ENCODE measurements at places on chromosomes 1 and 21.

DNA sequence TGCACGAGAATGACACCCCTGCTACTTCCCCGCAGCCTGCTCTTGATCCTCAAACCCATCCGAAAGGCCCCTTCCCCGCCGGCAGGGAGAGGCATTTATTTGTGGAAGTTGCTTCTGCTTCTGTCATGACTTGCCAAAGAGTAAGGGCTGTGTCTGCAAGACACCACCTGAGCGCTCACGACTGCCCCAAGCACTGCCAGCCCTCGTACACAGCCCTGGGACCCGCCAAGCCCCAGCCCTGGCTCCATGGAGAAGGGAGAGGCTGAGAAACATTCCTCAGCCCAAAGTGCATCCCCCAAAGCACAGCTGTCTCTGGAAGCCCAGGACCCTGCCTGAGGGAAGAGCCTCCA lies 6.3 kb upstream of the TPRG1L start:
- DNase-seq: no peak

DNA sequence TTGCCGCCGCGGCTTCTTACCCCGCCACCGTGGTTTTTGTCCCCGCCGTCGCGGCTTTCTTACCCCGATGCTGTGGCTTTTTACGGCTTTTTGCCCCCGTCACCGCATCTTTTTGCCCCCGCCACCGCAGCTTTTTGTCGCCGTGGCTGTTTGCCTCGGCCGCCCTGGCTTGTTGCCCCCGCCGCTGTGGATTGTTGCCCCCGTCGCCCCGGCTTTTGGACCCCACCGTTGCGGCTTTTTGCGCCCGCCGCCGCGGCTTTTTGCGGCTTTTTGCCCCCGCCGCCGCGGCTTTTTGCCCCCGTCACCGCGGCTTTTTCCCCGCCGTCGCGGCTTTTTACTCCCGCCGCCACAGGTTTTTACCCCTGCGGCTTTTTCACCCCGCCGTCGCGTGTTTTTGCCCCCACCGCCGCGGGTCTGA lies 3934.3 kb downstream of the SRGAP2C start:
- DNase-seq: no peak

DNA sequence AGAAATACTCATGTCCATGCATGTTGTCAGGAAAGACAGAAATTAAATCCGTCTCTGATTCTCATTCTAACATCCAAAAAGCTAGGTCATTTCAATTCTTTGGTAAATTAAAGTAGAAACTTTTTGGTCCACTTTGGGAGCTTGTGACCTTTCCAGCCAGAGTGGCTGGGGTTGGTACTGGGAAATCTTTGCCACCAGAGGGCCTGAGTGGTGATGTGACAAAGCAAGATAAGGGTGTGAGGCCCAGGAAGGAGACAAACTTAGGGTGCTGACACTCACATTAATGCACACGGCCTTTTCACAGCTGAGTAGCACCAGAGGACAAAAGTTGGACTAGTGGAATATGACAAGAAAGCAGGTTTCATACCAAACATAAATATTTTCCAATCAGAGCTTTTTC lies 144.3 kb downstream of the DNM3 start:
- no peak for DNase-seq

GRCh38 chr1:226891846-226892523 lies 21.6 kb downstream of the PSEN2 start:
- DNase-seq: no peak

DNA sequence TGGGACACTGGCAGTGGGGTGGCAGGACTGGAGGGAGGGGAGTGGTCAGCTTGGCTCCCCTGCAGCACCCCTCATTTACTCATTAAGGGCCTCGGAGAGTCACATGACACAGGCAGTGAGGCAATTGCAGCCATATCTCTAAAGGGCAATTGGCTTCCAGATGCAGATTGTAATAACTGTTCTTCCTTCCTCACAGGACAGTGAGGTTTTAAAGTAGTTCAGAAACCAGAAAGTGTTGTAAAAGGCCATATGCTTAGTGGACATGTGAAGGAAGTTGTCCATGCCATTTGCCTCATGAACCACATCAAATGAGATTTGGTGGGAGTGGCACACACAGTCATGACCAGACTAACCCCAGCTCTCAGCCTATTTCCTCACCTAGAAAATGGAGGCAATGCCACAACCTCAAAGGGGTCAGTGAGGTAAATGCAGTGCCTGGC lies 11.1 kb downstream of the MTX1 start:
- no peak for DNase-seq

DNA sequence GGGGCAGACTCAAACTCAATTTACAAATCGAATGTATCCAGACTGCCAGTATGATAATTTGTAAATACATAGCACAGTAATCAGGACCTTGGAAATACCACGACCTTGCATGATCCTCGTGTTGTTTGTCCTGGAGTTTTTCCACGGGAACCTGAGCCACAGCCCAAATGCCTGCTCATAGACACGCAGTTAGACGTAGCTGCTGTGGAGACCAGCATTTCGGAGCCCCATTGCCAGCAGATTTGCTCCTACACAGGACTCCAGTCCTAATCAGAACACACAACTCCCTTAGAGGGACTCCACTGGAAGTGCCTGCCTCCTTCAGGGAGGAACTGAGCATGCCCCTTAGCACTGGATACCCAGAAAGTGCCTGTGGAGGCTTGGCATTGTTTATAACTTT lies 163.2 kb downstream of the GALNT2 start:
- DNase-seq: no peak

DNA sequence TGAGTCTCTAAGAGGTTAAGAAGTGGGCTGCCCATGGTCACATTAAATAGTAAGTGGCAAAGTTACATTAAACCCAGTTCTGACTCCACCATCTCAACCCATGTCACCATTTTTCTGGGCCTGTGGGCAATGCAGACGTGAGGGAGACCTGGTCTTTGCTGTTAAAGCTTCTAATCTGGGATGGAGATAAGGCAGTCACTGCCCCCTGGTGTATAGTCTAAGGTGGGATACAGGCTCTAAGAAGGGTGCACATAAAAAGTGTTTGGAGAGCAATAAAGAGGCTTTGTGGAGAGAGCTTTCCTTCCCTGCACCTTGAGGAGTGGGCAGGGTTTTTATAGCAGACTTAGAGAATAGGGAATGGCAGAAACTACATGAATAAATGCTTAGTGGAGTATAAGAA lies 141.3 kb downstream of the ROR1 start:
- no peak for DNase-seq

GRCh38 chr1:224563666-224564065 lies 52.5 kb upstream of the CNIH3 start:
- DNase-seq: no peak

DNA sequence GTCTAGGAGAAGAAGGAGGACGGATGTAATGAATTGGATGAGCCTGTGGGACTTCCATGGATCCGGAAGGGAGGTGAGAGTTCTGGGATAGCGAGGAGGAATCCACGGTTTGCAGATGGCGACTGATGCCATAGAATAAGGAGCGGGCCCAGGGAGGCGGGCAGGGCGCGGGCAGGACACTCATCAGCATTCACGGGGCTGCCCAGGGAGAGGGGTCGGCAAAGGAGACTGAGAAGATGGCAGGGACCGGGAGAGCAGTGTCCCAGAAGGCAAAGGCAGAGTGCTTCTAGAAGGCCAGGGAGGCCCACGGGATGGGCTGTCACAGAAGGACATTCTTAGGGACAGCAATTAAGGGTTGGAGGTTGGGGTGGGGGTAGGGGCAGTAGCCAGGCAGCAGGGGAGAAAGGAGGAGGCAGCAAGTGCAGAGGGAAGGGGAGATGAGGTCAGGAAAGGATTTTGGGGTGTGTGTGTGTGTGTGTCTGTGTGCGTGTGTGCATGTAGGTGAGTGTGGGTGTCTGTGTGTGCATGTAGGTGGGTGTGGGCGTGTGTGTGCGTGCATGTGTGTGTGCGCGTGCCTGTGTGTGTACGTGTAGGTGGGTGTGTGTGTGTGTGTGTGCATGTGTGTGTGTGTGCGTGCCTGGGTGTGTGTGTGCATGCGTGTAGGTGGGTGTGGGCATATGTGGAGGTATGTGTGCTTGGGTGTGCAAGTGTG lies 1.1 kb upstream of the COL8A2 start:
- DNase-seq: no peak

DNA sequence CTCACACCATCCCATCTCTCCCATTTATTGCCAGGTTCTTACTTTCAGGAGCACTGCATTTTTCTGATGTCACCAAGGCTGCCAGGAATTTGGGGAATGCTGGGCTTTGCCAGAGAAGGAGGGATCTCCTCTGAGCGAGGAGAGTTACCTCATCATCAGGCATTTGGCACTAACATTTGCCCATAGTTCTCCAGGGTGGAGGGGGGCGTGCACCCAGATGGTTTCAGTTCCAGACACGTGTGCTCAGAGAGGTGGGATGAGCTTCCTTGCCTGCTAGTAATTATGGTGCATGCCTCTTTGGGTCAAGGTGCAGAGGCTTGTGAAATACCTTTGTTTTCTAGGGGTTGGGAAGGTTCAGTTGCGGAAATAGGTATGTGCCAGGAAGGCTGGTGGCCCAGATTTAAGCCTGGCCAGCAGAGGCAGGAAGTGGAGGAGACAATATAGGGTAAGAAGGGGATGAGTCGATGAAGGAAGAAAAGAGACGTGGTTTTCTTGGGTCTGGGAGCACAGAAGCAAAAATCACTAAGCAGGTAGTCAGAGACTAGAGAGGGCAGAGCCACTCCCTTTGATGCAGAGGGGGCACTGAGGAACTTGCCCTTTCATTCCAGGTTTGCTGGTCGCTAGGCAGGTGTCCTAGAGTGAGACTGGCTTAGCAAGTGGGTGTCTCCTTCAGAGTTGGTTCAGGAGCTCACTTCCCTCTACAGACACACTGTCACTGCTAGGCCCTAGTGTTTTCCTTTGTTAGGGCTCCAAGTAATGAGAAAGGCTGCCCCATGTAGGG lies 7.2 kb downstream of the TUFT1 start:
- DNase-seq: no peak

- DNase-seq: no peak
These were observed 202.9 kb downstream of the ZP4 start for GRCh38 chr1:237687804-237688203.

- DNase-seq: no peak
These were observed 581.7 kb downstream of the MRPL39 start for GRCh38 chr21:25025596-25025995.

- DNase-seq: no peak
These were observed 759 bp downstream of the AMPD2 start for GRCh38 chr1:109620401-109620791.

DNA sequence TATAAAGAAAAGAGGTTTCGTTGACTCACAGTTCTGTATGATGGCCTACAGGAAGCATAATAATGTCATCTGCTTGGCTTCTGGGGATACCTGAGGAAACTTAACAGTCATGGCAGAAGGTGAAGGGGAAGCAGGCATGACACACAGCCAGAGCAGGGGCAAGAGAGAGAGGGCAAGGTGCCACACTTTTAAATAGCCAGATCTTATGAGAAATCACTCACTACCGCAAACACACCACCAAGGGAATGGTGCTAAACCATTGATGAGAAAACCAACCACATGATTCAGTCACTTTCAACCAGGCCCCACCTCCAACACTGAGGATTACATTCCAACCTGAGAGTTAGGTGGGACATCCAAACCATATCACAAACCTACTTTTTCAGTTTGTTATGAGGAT lies 245.9 kb upstream of the SGIP1 start:
- peak; percentile 43 for DNase-seq

DNA sequence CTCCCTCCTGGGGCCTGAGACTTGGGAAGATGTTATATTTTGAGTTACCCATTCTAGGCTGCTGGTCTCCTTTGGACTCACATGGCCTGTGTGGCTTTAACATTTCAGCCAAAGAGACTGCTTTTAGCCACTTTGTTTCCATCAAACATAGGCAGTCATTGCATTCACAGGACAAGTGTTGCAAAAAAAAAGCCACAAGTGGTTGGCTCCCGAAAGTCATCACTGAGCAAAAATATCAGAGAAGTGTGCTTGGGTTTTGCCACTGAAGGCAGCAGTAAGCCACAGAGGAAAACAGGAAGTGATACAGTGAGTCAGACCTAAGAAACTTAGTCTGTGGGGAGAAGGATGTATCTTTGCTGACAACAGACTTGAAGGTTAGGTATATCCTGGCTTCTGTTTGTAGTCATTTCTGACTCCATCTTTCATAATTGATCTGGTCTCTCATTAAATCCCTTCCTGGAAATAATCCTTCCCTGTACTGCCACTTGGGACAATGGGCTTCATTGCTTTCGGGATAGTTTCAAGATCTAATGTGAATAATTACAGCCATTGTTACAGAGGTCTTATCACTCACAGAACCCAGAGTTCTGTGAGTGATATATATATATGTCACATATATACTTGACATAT lies 80.9 kb downstream of the COLGALT2 start:
- peak; percentile 84 for DNase-seq

GRCh38 chr21:35470522-35470921 lies 421.4 kb upstream of the RUNX1 start:
- no peak for DNase-seq

DNA sequence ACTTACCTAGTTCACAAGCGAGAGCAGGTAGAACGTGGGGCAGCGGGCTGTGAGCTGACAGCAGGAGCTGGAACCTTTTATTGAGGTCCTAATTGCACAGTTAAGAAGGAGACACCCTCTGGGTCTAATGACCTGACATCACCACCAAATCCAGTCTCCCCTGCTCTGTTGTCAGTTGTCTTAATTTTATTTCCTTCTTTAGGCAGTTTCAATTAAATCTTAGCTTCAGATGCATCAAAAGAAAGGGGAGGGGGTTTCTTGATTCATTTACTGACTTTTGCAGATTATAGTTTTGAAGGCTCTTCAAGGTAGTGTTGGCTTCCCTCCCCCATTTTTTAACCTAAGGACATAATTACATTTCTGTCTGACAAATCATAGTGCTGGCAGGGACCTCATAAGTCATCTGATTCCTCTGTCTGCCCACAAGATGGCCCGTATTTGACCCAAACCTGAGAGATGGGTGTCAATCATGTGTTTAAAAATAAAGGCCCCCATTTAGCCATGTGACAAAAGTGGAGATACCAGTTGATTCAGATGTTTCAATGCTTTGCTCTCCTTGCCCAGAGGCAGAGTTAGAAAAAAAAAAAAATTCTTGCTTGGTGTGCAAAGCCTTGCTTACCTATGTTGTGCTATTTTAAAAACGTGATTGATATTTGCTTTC lies at the start of gene TCHHL1:
Gene TCHHL1 (minus strand): TSS at position 51 of the 661 bp plus-strand sequence. CDS start 921 bp downstream, outside the sequence.
- DNase-seq: no peak

All from CD4-positive, alpha-beta T cell treated with Interleukin-15 for 4 hours (primary cell).